ENCODE measurements at places on chromosomes 2 and 18.

DNA sequence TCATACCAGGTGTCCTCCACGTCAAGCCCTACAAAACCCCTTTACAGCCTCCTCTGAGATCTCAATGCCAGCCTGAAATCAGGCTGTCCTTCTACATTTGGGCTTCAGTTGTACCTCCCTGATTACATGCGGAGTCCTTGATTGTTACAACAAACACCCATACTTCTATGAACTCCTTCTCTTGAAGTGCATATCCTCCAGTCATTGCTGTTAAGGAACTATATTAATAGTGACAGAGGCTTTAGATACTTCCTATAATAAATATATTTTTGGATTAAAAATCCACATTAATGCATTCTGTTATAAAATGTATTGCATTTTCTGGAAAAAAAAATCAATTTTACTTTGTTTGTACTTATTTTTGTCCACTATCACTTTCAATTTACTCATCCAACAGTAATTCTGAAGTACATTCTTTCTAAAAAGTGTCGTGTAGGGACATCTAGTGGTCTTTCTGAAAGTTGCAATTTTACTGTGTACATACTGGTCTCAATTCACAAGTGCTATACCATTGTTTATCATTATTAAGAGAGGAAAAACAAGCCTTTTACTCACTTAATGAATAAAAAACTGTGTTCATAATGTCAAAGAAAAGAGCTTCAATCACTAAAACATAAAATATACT lies 316.4 kb downstream of the DSEL start:
- DNase-seq: no peak

DNA sequence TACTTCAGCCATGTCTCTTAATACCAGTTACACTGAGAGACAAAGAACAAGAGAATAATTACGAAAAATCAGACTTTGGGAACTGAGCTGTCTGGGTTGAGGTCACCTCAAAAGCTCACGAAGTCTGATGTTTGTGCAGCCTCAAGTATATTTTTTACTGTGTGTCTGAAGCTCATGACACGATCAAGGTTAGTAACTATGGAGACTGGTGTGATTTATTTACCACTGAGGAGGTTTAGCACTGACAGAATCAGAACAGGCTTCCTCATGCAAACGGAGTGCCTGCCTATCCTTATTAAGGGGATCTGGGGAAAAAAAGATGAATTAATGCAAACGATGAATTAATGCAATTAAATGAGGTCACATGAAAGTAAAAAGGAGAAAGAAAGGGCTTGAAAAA lies 61.1 kb upstream of the RAPH1 start:
- DNase-seq: no peak

DNA sequence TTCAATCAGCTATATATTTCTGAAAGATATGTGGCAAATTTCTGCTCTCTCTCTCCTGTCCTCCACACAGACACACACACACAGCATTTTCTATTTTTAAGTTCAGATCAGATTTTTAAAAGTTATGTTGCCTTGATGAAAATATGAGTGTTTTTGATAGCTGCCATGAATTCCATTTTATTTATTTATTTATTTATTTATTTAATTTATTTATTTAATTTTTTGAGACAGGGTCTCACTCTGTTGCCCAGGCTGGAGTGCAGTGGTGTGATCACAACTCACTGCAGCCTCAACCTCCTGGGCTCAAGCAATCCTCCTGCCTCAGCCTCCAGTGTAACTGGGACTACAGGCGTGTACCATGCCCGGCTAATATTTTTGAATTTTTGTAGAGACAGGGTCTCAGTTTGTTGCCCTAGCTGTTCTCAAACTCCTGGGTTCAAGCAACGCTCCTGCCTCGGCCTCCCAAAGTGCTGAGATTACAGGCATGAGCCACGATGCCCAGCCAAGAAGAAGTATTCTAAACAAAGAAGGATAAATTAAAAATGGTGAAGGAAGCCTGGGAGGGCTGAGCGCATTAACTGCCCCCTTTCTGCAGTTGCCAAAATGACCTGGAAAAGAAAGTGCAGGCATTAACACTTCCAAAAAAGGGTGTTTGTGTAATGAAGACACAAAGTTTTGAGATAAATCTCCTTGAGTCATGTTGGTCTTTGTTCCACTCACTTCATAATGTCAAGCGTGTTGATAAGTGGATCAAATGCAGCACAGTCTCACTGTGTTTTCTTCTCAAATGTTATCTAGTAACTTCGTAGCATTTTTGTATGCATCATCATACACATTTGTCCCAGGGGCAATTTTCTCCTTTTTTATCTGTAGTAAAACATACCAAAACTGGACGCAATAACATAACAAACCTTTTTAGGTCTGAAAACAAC lies 11.1 kb upstream of the IMPA2 start:
- no peak for DNase-seq

DNA sequence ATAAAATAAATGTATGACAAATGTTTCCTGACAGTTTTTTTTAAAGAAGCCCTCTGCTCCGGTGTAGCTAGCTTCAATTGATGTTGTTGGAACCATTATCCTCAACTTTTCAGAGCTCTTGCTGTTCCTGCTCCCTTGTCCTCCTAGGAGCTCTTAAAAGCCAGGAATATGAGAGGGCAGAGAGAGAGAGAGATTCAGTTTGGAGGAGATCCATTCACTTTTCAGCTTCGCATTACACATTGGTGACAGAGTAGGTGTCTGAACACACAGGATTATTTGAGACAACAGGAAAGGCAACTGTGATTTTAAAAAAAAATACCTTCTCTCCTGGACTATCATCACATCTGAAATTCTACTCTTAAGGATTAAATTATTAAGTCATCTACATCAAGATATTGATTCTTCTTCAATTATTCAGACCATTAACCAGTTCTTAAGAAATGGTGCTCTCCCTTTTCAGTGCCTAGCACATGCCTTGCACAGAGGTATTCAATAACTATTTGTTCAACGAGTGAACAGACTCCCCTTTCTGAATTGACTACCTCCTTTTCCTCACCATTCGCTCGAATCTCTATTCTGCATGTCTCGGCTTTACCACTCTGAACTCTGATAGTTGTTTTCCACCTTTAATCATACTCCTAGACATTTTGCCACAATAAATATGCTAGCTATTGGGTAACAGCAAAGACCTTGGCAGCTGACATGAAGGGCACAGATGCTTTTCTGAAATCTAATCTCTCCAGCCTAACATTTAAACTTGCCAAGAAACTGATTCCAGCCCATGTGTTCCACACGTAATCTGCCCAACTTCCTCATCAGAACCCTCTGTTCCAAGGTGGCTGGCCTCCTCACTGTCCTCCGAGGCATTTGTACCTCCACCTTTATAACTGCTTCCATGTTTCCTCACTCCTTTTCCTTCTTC lies 28.6 kb upstream of the SLC35F5 start:
- DNase-seq: no peak

GRCh38 chr18:68417826-68418225 lies 297.1 kb downstream of the TMX3 start:
- DNase-seq: no peak

DNA sequence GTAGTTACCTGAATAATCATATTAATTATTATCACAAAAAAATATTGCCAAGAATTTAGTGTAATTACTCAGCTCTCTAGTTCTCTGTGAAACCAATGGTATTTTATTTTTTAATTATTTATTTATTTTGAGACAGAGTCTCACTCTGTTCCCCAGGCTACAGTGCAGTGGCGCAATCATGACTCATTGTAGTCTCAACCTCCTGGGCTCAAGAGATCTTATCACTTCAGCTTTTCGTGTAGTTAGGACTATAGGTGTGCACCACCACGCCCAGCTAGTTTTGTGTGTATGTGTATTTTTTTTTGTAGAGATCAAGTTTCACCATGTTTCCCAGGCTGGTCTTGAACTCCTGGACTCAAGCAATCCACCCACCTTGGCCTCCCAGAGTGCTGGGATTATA lies 440.4 kb upstream of the CDH20 start:
- no peak for DNase-seq

- DNase-seq: no peak
These were observed 31.9 kb downstream of the HS1BP3 start for GRCh38 chr2:20618886-20619521.

DNA sequence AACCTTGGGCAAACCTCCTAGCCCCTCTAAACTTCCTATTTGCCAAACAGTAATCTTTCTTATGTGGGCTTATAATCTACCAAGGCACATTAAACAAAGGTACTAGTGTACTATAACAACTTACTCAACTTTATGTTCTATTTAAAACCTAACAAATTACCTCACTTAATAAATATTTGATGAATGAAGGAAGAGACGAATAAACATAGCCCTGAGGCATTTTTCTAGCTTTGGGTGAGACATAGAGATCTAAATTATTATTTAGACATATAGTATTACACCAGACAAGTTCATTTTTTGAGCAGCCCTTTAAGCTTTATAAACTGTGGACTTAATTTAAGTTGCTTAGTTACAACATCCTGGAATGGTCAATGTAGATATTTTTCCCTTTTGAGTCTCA lies 104.6 kb downstream of the UNC80 start:
- no peak for DNase-seq

GRCh38 chr18:75199327-75199726 lies 9.6 kb downstream of the PTGR3 start:
- no peak for DNase-seq

DNA sequence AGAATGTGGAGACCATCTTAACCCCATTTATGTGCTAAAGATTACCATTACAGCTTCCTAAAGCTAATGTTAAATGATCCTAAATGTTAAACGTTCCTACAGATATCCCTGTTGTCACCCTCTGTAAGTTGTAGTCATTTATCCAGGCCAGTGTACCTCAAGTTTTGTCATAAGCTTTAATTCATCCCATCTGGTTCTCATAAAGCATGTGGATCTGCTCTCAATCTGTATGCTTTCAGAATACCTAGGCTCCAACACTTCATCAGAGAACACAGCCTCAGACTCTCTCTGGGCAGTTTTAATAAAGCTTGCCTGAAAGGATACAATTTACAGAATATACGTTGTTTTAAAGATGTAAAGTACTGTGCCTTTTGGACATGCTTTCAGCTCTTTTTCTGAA lies 4.2 kb upstream of the CCDC178 start:
- no peak for DNase-seq

- no peak for DNase-seq
These were observed 13.0 kb upstream of the IL1RN start for GRCh38 chr2:113114224-113114945.

DNA sequence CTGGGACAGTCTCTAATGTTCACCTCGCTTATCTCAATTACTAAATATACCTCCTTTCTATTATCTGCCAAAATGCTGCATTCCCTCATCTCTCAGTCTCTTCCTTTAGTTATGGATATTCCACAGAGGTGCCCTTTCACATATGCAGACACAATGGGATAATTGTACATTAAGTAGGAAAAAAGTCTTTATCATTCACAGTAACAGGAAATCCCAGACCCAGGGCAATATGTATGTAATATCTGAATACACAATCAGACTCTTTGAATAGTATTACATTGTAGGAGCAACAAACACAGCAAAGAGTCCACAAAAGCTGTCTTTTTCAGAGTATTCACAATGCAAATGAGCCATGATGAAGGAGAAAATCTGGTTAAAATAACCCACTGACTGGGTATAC lies 1399.0 kb upstream of the ZEB2 start:
- no peak for DNase-seq

GRCh38 chr2:227360351-227360750 lies 18.8 kb downstream of the TM4SF20 start:
- no peak for DNase-seq

GRCh38 chr2:65437392-65438135 lies 5.2 kb upstream of the SPRED2 start:
- DNase-seq: no peak

GRCh38 chr2:180202467-180202951 lies 195.4 kb upstream of the CWC22 start:
- DNase-seq: no peak

GRCh38 chr2:239674981-239675825 lies 274.4 kb upstream of the HDAC4 start:
- no peak for DNase-seq

GRCh38 chr2:100136310-100136709 lies 6.1 kb downstream of the AFF3 start:
- DNase-seq: no peak

- DNase-seq: no peak
These were observed 11.9 kb downstream of the TFCP2L1 start for GRCh38 chr2:121273116-121273515.

- DNase-seq: no peak
These were observed 427.5 kb upstream of the TRIB2 start for GRCh38 chr2:12289120-12289802.

DNA sequence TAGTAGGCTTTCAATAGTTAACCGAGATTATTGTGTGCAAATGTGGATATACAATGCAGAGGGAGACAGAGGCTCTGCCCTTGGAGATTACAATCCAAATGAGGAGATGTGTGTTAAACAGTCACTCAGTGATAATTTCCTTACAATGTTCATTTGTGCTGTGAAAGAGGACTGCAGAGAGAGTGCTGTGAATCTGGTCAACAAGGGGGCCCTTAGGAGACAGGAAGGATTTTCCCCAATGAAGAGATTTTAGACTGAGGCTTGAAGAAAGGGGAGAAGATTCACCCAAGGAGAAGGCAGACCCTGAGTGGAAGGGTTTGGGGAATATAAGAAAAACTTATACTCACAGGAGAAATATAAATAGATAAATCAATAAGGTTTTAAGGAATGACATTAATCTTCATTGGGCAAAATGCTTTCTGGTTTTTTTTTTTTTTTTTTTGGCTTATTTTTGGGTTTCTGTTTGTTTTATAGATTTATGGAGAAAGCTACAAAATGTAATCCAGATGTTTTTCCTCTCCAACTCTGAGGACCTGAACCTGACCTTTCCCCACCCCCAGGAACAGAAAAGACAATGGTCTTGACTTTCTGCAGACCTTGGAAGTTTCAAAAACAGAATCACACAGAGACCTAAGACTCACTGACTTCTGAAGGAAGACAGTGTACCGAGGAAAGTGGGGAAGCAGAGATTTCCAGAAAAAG lies 151.3 kb upstream of the SERPINE2 start:
- DNase-seq: no peak

DNA sequence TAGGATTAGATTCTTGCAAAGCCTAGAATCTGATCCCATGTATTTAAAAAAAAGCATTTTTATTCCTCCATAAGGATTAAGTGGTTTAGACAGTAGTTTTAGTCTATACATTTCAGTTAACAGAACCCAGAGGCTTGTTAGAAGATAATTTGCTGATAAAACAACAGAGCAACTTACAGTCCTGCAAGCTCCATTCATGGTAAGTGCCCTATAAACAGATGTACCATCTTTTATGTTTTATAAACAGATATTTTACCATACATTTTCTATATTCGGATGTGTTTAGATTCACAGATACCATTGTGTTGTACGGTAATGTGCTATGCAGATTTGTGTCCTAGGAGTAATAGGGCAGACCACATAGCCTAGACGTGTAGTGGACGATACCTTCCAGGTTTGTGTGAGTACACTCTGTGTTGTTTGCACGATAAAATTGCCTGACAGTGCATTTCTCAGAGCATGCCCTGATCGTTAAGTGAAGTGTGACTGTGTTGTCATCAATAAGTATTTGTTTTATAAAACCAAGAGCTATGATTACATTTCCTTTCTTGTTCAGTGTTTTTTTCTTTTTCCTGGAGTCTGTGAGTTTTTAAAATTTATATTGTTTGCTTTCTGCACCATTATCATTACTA lies 54.2 kb downstream of the CERS6 start:
- DNase-seq: peak; percentile 48

- DNase-seq: peak; percentile 65
These were observed 30.4 kb upstream of the MGAT4A start for GRCh38 chr2:98761267-98761781.

Measured in DMS153 (cell line).